Skeletal muscle tissue (tissue), 5 donors: ENCODE measurements at places on chromosomes 4 and X. TPM values are rescaled to one million over a fixed set of nuclear protein-coding genes. Genes with fewer than 3 reads are reported as not detected.

The ZCCHC12 gene
- total RNA-seq, result 1.0 TPM

The UTP14A gene
- total RNA-seq, result 17.7 TPM

The ADH7 gene
- not detected for total RNA-seq

The PCDH10 gene
- total RNA-seq, result 0.52 TPM

The HHIP gene
- total RNA-seq, result 8.4 TPM

The GRIA2 gene
- 3.1 TPM for total RNA-seq

The RAB40A gene
- 0.52 TPM for total RNA-seq

The GC gene
- not detected for total RNA-seq

The GNL3L gene
- 20.9 TPM for total RNA-seq

The GABRE gene
- total RNA-seq, result 41.8 TPM

The ANAPC4 gene
- 31.3 TPM for total RNA-seq

The GAGE12E gene
- not detected for total RNA-seq

The TAF7L gene
- not detected for total RNA-seq

The SLC10A6 gene
- total RNA-seq, result 0.52 TPM

The EPGN gene
- 0.52 TPM for total RNA-seq

The NPY5R gene
- total RNA-seq, result not detected

The ITGB1BP2 gene
- total RNA-seq, result 120 TPM

The UGT2B17 gene
- not detected for total RNA-seq

The NHSL2 gene
- total RNA-seq, result 4.7 TPM

The TRMT2B gene
- 13.0 TPM for total RNA-seq

The SMR3B gene
- total RNA-seq, result not detected

The MGAT4D gene
- not detected for total RNA-seq

The ARHGAP24 gene
- 61.1 TPM for total RNA-seq

The STARD8 gene
- total RNA-seq, result 8.9 TPM

The DOCK11 gene
- total RNA-seq, result 22.4 TPM
